ENCODE measurements at places on chromosomes 1 and 21. TPM values are rescaled to one million over a fixed set of nuclear protein-coding genes. Genes with fewer than 3 reads are reported as not detected.

The OVAAL gene
- not detected for total RNA-seq

The AADACL4 gene
- total RNA-seq = 0.46 TPM

The DIP2A gene
- total RNA-seq = 51.0 TPM

The IL20 gene
- total RNA-seq = not detected

The C1orf122 gene
- total RNA-seq = 25.6 TPM
